ENCODE measurements at places on chromosomes 4 and X.

DNA sequence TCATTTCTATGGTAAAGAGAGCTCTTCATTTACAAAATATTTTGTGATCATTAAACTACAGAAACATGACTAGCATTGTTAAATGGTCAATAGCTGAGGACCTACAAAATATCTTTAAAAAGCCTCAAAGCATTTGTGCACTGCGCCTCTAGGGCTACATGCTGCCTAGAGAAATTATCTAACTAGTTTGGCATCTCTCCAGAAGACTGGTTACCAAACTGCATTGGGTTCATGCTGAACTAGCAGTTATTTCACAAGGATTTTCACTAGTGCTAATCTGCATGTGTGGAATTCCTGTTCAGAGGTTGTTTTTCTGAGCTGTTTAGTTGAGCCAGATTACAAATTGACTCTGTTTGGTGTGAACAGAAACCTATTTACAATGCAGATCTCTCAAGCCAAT, 58.5 kb upstream of the PITX2 start:
- no peak for DNase-seq

DNA sequence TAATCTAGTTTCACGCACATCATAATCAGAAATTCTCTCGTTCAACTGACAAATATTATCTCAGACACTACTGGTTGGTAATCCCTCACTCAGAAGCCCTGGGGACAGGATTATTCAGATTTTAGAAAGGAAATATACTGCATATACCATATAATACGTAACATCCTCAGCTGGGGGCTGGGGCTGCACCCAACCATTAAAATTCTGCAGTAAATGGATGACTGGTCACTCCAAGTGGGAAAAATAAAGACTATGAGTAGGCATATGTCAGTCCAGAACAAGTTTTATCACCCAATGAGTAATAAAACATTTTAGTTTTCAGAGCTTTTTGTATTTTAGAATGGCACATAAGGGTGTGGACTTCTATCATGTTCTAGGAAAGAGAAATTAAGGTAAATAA, 121.7 kb upstream of the MAP3K15 start:
- DNase-seq: no peak

DNA sequence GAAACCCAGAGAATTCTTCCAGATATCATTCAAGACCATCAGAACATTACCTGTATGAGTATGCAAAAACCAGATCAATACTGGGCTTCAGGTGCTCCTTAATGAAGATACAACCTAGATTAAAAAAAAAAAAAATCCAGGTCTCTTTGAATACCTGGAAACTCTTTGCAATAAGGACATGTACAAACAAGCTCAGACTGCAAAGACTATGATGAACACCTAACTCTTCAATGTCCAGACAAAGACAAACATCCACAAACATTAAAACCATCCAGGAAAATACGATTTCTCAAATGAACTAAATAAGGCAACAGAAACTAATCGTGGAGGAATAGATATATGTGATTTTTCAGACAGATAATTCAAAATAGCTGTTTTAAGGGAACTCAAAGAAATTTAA, 38.7 kb downstream of the NLRP2B start:
- DNase-seq: no peak

GRCh38 chr4:150251752-150252190, 173.5 kb downstream of the DCLK2 start:
- no peak for DNase-seq

GRCh38 chr4:70931347-70931746, 29.2 kb downstream of the MOB1B start:
- DNase-seq: no peak

DNA sequence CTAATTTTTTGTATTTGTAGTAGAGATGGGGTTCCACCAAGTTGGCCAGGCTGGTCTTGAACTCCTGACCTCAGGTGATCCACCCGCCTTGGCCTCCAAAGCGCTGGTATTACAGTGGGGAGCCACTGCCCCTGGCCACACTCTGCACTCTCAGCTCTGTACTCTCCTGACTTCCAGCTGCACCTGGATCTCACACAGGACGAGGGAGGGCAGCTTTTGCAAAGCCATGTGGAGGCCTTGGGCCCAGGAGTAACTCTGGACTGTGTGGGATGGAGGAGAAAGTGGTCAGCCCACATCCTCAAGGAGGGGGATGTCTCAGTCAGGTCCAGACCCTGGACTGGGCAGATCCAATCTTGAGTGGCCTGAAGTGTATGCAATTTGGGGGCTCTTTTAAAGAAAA, 23.0 kb downstream of the NAT8L start:
- DNase-seq: no peak

DNA sequence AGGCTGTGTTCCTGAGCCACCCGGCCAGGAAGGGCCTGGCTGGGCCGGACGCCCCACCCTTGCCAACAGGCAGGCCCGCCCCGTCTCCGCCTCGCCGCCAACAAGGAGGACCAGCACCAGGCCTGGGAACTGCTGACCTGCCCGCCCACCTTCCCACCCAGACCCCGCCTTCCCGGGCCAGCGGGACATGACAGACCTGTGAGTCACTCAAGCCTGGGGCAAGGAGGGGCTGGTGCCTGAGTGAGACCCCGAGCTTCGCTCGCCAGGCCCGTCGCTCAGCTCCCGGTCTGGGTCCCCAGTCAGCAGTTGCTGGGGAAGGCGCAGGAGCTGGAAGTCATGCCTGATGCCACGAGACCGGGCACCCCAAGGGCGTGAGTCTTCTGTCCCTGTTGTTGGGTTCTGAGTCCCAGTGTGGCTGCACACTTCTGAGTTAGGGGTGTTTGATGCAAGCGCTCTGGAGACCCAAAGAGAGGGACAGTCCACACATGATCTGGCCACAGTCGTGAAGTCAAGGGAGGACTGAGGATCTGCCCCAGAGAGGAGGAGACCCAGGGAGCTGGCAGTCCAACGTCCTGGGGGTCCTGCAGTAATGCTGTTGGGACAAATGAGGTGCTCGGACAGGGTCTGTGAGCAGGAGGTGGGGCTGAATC, at the start of gene DNASE1L1:
Gene DNASE1L1 (minus strand): TSS at position 33 of the 650 bp plus-strand sequence. CDS start 3,686 bp downstream, outside the sequence.
- peak; percentile 38 for DNase-seq

- peak; percentile 8 for DNase-seq
These were observed 32.8 kb downstream of the CLCN4 start for GRCh38 chrX:10189317-10190268.

- no peak for DNase-seq
These were observed 23.1 kb upstream of the GATB start for GRCh38 chr4:151783867-151784266.

- no peak for DNase-seq
These were observed 113.1 kb downstream of the RAB28 start for GRCh38 chr4:13371048-13371447.

GRCh38 chr4:89269121-89269666, 38.4 kb downstream of the GPRIN3 start:
- DNase-seq: no peak

DNA sequence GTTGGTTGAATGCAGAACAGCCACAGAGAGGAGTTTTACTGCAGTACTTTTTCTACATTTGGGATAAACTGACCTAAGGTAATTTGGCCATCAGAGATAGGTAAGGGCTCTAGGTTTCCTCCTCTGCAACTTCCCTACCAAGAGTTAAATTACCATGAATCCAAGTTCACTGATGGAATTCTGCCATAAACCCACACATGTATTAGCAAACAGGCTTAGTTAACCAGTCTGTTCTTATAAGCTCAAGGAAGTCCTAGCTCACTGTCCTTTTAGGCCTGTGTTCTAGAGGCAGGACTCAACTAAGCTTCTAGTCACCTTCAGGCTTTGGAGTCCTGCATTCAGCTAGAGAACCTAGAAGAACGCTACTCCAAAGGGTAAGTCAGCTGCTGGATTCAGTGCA, 4.0 kb downstream of the FAM114A1 start:
- DNase-seq: no peak

DNA sequence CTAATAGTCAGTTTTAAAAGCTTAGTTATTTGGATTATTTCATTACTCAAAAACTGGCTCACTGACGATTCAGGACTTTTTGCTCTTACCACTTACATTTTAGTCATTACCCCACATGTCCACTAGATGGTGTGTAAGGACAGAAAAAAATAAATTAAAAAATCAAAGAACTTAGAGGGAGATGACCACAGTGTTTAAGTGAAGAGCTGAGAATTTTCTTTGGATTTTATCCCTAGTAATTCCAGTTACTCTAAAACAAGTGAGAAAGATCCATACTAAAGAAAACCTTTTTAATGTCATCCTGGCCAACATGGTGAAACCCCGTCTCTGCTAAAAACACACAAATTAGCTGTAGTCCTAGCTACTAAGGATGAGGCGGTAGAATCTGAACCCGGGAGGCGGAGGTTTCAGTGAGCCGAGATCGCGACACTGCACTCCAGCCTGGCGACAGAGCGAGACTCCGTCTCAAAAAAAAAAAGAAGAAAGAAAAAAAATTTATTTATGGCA, 26.4 kb upstream of the TMPRSS11B start:
- DNase-seq: no peak

DNA sequence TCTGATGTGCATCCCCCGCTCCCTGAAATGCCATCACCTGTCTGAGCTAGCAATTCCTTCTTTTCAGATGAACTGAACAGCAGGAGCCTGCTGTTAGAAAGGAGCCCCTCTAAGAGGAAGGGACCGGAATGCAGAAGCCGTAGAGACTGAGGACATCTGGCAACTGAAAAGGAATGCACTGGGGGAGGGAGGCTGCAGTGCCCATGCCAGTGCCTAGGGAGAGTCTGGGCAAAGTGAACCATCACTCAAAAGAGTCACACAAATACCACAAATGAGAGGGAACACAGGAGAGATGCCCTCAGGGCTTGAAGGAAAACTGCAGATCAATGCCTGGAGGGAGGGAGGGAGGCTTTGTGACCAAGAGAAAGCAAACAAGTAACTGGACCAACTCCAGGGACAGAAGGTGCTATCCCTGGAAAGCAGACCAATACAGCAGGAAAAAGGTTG, 93.9 kb upstream of the CBR4 start:
- DNase-seq: no peak

DNA sequence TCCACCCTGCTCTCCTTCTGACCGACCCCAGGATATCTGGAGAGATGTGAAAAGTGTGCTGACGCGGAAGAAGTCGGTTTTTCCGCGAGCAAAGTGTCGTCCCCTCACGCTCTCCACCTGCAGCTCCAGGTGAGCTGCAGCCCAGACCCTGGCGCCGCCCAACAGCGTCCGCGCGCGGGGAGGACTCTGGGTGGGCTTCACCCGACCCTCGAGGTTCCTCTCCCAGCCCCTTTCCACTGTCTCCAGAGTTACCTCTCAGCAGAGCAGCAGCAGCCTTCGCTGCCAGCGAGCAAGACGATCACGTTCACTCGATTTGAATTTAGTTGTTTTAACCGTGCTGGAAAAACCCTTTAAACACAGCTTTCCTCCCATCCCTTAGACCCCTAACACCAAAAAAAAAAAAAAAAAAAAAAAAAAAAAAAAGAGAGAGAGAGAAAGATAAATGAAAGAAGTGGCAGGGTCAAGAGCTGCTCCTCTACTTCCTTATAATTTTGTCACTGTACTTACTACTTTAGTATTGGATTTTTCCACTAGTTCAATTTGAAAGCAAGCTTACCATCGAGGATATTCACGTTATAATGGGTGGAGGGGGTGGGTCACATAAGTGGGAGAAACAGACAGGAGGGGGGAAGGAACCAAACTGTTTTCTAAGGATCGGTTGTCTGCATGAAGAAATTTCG, 758 bp upstream of the NR3C2 start:
- DNase-seq: no peak

DNA sequence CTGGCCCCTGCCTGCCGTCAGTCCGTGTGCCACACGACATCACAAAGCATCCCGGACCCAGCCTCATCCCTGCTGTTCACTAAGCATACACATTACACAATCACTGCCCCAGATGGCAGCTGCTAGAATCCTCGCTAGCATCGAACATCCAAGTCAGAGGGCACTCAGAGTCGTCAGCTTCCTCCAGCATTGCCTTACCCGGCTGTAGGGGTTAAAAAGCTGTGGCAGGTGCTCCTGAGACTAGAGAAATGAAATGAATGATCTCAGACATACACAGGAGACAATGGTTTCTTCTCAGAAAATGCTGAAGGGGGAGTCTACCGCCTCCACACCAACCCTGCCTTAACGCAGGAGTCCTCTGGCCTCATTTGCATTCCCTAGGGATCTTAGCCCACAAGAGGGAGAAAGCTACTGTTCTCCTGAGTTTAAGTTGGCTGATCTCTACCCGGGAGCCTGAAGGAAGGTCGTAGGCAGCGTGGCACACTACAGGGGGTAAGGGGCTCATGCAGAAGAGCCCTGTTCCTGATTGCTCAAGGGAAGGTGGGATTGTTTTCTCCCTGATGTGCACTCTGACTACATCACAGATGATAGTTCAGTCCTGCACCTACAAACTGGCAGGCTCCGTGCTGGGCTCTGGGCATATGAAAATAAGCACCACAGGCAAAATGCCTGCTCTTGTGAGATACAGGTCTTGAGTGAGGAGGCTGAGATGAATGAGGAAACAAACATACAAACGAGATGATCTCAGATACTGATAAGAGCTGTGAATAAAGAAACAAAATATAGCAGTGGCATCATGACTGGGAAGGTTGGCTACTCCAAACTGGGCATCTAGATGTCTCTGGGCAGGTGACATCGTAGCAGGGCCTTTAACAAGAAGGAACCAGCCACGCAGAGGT, 2.6 kb upstream of the KIAA0232 start:
- no peak for DNase-seq

DNA sequence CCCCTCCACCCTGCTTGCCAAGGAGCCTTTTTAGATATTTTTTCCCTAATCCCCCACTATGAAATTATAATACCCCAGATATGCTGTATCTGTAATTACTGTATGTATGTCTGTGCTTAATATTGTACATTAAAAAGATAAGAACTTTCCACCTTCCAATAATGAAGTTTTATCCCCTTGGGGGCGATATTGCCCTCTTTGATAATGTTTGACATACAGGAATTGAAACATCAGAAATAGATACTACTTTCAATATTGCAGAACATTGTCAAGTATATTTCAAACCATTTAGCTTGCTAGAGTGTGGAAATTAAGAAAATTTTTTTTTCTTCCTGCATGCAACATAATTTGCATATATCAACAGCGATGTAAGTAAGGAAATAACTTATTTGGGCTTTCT, 58.9 kb downstream of the NAF1 start:
- no peak for DNase-seq

- DNase-seq: no peak
These were observed 76.7 kb upstream of the DRD5 start for GRCh38 chr4:9704551-9705332.

DNA sequence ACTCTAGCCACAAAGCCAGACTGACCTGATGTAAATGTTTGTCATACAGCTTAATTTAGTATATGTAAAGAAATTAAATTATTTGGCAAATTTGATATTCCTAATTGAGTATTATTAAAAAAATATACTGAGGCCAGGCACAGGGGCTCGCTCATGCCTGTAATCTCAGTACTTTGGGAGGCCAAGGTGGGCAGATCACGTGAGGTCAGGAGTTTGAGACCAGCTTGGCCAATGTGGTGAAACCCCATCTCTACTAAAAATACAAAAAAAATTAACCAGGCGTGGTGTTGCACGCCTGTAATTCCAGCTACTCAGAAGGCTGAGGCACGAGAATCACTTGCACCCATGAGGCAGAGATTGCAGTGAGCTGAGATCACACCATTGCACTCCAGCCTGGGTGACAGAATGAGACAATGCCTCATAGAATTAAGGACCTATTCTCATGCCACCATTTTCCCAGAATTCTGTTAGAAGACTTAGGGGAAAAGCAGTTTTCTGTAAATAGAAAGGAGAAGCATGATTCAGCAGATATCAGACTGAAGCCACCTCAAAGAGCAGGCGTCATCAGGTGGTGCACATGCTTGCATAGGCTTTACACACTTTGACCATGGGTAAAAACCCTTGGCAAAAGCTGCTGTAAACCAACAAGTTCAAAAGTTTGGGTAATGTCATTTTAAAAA, 6.1 kb downstream of the UBQLN2 start:
- DNase-seq: no peak

GRCh38 chr4:106615961-106616360, 247.4 kb upstream of the GIMD1 start:
- no peak for DNase-seq

- DNase-seq: no peak
These were observed 126.7 kb downstream of the FRYL start for GRCh38 chr4:48653217-48654014.

All from hypothalamus (tissue), 51 donors.